A549 treated with Mapracorat at 1 μM for 4 hours (cell line): ENCODE measurements at places on chromosomes 4 and X. TPM values are rescaled to one million over a fixed set of nuclear protein-coding genes. Genes with fewer than 3 reads are reported as not detected.

The DUSP9 gene
- total RNA-seq, result 0.89 to 1.9 TPM (median 1.4 TPM) in 5 replicates

The FAM9C gene
- 0.07 TPM in 1 of 5 replicates, not detected in the others for total RNA-seq

The HEPH gene
- total RNA-seq, result not detected in 5 replicates

The SPATA4 gene
- 0.12 to 0.31 TPM (median 0.27 TPM) in 5 replicates for total RNA-seq

The GLOD5 gene
- not detected in 5 replicates for total RNA-seq

The KIF4A gene
- 25.0 to 29.1 TPM (median 26.5 TPM) in 5 replicates for total RNA-seq

The RBMXL3 gene
- not detected in 5 replicates for total RNA-seq

The DGKK gene
- not detected in 5 replicates for total RNA-seq

The METTL14 gene
- 11.2 to 18.2 TPM (median 16.1 TPM) in 5 replicates for total RNA-seq

The GAGE13 gene
- total RNA-seq, result not detected in 5 replicates

The ANXA10 gene
- 2.4 to 3.0 TPM (median 2.8 TPM) in 5 replicates for total RNA-seq

The PALLD gene
- total RNA-seq, result 54.9 to 81.3 TPM (median 72.5 TPM) in 5 replicates

The AKAP17A gene
- 25.9 to 37.5 TPM (median 36.2 TPM) in 5 replicates for total RNA-seq

The BEX4 gene
- 2.0 to 2.9 TPM (median 2.4 TPM) in 5 replicates for total RNA-seq

The CXCL5 gene
- total RNA-seq, result 31.9 to 38.4 TPM (median 35.3 TPM) in 5 replicates

The FGF5 gene
- total RNA-seq, result 0.07 to 1.3 TPM (median 0.75 TPM) in 5 replicates

The FUNDC1 gene
- total RNA-seq, result 23.3 to 30.6 TPM (median 25.2 TPM) in 5 replicates

The TLR8 gene
- total RNA-seq, result not detected in 5 replicates

The LRCH2 gene
- not detected in 5 replicates for total RNA-seq

The RBM46 gene
- not detected in 5 replicates for total RNA-seq

The CCDC110 gene
- total RNA-seq, result 0.34 TPM in 1 of 5 replicates, not detected in the others

The SPRY1 gene
- total RNA-seq, result 3.7 to 5.1 TPM (median 4.2 TPM) in 5 replicates

The SYTL4 gene
- total RNA-seq, result 2.0 to 4.4 TPM (median 3.0 TPM) in 5 replicates

The ELMOD2 gene
- total RNA-seq, result 10.1 to 11.3 TPM (median 10.7 TPM) in 5 replicates

The SUPT20HL1 gene
- total RNA-seq, result not detected in 5 replicates

The PCSK1N gene
- total RNA-seq, result 19.4 to 53.5 TPM (median 48.4 TPM) in 5 replicates

The SULT1B1 gene
- total RNA-seq, result 0.02 TPM in 1 of 5 replicates, not detected in the others

The TMEM144 gene
- total RNA-seq, result 2.4 to 3.5 TPM (median 3.1 TPM) in 5 replicates

The GASK1B gene
- 0.21 to 0.46 TPM (median 0.35 TPM) in 5 replicates for total RNA-seq

The PF4V1 gene
- not detected in 5 replicates for total RNA-seq

The AMTN gene
- total RNA-seq, result not detected in 5 replicates

The STOX2 gene
- 2.0 to 3.7 TPM (median 2.3 TPM) in 5 replicates for total RNA-seq

The GPRIN3 gene
- 1.5 to 3.0 TPM (median 2.9 TPM) in 5 replicates for total RNA-seq

The DUSP21 gene
- total RNA-seq, result not detected in 5 replicates

The PDS5A gene
- total RNA-seq, result 21.9 to 30.2 TPM (median 27.9 TPM) in 5 replicates

The LIAS gene
- 10.3 to 13.6 TPM (median 10.5 TPM) in 5 replicates for total RNA-seq

The CPEB2 gene
- total RNA-seq, result 6.2 to 9.1 TPM (median 7.4 TPM) in 5 replicates

The VEGFC gene
- total RNA-seq, result 9.7 to 12.2 TPM (median 10.5 TPM) in 5 replicates

The SLC10A7 gene
- 1.8 to 2.8 TPM (median 2.1 TPM) in 5 replicates for total RNA-seq

The MAGEB10 gene
- not detected in 5 replicates for total RNA-seq

The NCAPG gene
- 22.1 to 28.9 TPM (median 26.7 TPM) in 5 replicates for total RNA-seq

The DMRTC1 gene
- not detected in 5 replicates for total RNA-seq

The HHIP gene
- total RNA-seq, result 0.60 to 1.1 TPM (median 0.98 TPM) in 5 replicates

The SYN1 gene
- total RNA-seq, result 0.15 to 0.36 TPM (median 0.22 TPM) in 5 replicates

The STARD8 gene
- 1.1 to 2.3 TPM (median 1.7 TPM) in 5 replicates for total RNA-seq
